ENCODE measurements at places on chromosomes 1 and 21.

- DNase-seq: no peak
Observed at GRCh38 chr1:93818570-93818959, 60.4 kb downstream of the DNTTIP2 start.

- no peak for DNase-seq
Observed at GRCh38 chr1:21568809-21569385, 59.7 kb downstream of the ALPL start.

DNA sequence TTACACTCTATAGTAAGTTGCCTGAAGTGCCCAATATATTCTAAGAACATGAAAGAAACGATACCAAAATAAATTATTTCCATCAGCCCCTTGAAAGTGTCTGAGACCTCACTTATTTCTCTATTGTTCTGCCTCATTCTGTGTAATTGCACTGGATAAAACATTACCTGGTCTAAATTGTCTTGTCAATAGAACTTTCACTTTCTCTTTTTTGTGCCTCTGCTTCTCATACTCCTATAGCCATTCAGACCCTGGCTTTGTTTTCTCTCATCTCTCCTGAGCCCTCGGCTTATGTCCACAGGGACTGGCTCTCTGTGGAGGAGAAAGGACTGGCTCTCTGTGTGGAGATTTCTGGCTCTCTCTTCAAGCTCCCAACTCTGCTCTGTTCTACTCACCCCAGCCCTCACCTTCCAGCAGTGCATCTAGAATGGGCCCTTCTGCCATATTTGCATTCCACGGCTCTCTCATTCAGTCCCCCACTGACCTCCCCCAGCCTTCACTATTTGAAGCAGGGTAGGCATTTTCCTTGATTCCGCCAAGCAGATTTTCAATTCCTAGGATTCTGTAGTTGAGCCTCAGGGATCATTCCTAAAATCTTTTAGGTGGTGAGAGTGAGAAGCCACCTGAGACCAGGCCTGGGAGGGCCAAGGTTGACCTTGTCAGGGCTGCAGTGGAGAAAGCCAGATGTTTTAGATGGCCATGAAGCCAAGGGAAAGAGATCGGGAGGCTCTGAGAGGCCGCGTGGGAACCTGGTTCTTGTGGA lies 15.9 kb upstream of the GALNT2 start:
- DNase-seq: no peak

- DNase-seq: no peak
Observed at GRCh38 chr1:28260803-28261174, 1.5 kb downstream of the SESN2 start.

DNA sequence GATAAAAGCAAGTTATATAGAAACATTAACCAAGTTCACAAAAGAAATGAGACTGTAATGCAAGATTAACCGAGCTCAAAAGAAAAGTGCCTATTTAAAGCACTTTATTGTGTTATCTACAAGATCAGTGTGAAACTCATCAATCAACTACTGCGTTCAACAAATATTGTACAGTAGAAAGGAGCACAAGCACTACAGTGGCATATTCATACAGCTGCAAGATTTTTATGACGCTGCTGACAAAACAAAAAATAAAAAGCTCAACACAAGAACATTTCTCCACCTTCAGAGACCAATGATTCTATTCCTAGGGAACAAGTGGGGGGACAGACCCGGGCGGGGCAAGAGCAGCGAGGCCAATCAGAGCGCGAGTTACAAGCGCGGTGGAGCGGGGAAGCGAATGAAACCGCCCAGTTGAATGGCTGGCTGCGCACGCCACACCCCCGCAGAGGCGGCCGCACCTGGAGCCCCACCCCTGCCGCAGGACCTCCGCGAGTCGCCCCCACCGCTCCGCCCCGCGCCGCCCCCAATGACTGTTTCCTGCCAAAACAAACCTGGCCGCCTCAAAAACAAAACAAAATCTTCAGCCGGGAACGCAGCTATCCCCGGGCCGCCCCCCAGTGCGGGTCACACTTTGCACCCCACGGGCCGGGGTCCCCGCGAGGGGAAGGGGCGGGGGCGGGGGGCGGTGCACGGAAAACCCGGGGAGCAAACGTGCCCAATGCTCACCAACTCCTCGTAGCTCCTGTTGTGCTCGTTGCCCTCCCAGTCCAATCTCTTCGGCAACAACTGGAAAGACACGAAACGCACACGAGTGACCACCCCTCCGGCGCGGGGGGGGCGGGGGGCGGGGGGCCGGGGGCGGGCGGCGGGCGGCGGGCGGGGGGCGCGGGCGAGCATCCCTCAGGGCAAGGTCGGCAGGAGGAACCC lies 1.1 kb downstream of the BRWD1 start:
- DNase-seq: peak; percentile 65

DNA sequence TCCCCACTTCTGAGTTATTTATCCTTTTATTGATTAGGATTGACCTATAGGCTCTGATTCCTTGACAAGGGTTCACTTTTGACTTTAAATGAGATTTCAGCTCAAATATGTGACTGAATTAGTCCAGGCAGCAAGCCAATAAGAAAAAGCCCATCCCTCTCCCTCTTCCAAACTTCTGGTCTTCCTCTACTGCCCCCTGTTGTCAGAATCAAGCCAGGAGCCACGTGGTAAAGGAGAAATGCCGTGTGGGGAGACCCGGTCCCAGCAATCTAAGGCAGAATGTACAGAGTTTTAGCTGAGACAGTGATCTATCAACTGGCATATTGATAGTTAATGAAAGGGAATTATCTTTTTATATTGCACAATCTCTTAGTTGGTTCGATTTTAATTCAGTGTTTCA lies 5.2 kb downstream of the ADAMTS5 start:
- no peak for DNase-seq

- DNase-seq: no peak
Observed at GRCh38 chr1:198915327-198916231, 276.7 kb downstream of the PTPRC start.

GRCh38 chr1:202148391-202148790 lies 3.9 kb upstream of the ARL8A start:
- no peak for DNase-seq

DNA sequence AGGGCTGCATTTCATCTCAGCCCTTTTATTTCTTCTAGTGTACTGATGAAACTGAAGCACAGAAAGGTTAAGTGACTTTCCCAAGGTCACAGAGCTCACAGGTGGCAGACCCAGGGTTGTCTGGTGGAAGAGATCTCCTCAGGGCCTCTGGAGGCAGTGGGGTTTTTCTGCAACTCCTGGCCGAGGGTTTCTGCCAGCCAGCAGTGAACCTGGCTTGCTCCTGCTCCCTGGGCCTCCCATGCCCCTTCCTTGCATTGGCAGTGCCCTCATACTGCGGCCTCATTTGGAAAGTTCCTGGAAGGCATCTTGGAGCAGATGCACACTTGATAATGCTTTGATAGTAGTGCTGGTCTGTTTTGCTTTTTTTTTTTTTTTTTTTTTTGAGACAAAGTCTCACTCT lies 7.7 kb downstream of the GALNT2 start:
- no peak for DNase-seq

DNA sequence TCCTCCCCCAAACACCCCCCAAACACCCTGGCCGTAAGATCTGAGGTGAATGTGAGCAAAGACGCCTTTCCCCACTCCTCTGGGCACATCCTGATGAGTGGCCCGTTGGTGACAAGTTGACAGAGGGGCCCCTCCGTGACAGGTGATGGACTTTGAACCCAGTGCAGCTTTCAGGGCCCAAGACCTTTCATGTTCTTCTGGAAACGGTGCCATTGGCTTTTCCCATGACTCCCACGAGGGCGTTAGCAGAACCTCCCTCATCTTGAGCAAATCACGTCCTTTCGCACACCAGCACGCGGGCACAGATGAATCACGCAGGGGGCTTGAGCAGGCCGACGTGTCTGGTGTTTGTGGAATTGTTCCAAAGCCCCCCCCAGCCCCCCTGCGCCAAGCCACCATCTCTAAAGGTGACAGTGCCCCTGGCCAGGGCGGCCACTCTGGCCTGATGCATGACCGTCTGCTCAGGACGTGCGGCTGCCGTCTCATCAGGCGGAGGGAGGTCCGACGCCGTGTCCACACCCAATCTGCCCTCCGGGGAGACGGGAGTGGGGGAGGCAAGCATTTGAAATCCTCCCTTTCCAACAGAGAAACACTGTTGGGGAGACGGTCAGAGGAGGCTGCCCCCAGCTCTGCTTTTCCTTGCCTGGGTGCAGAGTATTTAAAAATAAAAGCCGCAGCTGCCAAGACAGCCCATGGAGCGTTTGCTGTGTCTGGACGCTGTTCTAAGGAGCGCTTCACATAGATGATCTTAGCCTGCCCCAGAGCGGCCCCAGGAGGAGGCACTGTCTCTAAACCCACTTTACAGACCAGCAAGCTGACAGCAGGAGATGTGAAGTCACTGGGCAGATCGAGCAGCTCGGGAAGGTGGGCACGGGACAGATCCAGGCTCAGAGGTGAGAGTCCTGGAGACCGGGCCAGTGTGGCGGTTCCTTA lies 98.3 kb upstream of the ARHGEF16 start:
- DNase-seq: no peak

DNA sequence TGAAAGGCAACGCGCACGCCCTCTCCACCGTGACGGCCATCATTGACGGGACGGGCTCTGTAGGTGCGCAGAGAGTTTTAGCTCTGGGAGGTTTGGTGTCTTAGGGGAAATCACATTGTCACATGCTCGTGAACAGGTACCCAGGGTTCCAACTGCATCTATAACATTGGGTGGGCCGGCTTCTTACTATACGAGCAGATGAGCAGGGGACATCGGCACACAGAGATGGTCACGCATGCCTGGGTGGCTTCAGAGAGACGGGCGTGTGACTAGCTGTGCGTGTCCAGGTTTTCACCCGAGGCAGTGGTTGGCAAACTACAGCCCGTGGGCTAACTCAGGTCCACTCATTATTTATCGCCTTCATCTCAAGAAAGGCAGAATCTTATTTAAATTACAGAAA lies 54.7 kb downstream of the SLC37A1 start:
- DNase-seq: no peak

DNA sequence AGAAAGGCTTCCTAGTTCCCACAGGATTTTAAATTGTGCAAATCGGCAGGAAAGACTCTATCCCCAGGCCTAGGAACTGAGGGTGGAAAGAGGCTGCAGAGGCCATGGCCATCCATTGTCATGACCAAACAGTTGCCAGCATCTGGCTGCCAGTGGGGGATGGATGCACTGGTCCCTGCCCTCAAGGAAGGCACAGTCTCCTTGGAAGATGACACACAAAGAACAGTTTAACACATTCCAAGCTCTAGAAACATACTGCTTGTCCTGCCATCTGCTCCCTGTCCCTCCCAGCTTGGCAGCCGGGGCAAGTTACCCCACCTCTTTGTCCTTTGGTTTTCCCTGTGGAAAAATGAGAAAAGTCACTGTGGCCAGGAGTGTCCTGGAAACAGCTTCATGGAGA lies 83.2 kb downstream of the BCAR3 start:
- no peak for DNase-seq

GRCh38 chr1:204075139-204075521 lies 2.2 kb downstream of the SOX13 start:
- DNase-seq: no peak

DNA sequence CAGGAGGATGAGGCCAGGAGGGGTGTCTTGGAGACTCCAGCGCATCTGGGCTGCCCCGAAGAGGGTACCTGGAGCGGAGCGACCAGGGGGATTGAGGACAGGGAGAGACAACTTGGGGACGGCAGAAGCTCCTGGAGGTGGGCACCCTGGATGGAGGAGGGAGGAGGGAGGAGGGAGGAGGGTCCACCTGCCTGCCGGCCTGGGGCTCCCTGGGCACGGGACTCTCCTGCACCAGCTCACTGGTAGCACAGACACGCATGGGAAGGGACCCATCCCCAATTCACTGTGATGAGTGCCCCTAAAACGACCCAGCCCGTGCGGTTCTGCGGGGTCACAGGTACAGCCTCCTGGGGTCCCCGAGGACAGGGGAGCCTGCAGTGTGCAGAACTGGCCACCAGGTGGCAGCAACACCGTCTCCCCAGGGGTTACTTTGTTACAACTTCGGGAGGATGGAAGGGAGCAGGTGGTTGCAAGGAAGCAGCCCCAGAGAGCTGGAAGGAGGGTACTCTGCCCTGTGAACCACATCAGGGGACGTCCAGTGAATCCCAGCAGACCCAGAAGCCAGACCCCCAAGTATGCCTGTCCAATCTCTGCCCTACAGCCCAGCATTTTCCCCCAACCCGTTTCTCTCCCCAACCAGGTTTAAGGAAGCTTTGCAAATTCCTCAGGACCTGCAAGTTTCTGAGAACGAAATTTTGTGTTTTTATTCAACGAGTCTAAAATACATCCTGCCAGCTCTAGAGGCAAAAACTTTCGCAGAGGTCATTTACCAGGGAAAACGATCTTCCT lies 482.4 kb downstream of the NPHP4 start:
- DNase-seq: no peak

DNA sequence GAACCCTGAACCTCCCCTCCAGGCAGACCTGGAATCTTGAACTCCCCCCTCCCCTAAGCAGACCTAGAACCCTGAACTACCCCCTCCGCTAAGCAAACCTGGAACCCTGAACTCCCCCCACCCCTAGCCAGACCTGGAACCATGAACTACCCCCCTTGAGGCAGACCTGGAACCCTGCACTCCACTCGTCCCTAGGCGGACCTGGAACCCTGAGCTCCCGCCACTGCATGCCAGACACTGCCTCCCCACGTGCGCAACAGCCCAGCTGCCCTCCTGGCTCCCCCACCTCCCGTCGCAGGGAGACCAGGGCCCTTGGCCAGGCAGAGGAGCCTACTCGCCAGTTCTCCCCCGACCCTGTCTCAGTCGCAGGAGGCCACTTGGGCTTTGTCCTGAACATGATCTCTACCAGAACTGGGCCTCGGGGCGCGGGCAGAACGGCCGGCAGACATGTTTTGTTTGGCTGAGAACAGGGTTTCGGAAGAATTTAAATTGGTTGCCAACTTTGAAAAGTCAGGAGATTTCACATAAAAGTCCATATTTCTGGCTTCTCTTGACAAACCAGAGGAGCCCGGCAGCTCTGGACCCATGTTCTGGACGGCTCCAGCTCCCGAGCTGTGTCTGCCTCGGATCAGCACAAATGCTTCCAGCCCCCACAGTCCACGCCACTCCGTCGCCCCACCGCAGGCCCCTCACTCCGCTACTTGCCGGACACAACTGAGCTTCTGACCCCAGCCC lies 9.2 kb upstream of the PLEKHG5 start:
- DNase-seq: peak; percentile 33

DNA sequence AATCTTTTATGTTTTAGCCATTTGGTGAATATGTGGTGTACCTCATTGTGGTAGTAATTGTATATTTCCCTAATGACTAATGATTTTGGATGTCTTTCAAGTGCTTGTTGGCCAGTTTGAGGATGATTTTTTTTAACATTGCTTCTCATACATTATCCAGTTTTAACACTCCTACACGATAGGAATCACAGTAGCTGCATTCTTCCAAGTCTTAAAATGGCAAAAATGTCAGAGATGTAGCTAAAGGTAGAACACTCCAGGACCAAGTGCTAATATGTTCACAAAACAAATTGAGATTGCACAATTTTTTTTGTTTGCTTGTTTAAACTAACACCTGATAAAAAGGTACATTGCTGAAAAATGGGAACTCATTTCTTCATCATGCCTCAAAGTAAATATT lies 11.7 kb downstream of the USP25 start:
- no peak for DNase-seq

DNA sequence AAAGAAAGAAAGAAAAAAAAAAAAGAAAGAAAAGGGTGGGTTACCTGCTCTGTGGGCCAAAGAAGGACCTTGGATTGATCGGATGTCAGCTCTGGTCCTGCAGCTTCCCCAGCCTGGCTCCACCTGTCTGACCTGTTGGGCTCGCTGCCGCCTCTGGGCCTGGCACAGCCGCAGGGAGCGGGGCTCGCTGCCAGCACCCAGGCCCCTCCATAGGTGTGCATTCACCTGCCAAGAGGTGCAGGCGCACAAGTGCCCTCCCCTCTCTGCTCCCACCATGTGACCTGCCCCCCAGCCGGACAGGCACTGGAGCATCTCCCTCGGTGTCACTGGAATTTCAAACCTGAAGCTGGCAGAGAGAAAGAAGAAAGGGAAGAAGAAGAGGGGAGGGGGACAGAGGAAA lies 33.1 kb upstream of the GPR157 start:
- no peak for DNase-seq
